Skeletal muscle cell (primary cell): ENCODE measurements at places on chromosomes 3 and 15.

DNA sequence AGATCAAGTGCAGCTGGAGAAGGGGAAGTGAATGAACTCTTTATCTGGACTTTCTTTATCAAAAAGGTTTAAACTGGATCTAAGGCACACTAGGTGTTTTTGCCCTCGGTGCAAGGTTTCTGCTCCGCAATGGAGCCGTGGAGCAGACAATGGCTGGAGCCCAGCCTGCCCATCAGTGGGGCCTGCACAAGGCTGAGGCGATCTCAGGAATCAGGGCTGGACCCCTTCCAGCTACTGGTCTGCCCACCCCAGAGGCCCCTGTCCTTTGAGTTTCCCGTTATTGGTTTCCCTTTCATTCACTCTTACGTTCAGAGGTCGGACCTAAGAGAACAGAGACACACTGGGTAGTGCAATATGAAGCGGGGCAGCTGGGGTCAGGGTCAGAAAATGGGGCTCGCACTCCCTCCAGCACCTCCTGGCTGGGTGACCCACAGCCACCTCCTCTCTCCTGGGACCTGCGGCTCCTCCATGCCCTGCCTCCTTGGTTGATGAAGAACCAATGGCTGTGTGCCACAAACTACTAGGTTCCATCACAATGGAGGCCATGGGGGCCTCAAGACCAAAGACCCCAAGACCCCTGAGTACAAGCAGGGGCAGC lies 164.6 kb downstream of the CHSY1 start:
- no peak for DNase-seq

DNA sequence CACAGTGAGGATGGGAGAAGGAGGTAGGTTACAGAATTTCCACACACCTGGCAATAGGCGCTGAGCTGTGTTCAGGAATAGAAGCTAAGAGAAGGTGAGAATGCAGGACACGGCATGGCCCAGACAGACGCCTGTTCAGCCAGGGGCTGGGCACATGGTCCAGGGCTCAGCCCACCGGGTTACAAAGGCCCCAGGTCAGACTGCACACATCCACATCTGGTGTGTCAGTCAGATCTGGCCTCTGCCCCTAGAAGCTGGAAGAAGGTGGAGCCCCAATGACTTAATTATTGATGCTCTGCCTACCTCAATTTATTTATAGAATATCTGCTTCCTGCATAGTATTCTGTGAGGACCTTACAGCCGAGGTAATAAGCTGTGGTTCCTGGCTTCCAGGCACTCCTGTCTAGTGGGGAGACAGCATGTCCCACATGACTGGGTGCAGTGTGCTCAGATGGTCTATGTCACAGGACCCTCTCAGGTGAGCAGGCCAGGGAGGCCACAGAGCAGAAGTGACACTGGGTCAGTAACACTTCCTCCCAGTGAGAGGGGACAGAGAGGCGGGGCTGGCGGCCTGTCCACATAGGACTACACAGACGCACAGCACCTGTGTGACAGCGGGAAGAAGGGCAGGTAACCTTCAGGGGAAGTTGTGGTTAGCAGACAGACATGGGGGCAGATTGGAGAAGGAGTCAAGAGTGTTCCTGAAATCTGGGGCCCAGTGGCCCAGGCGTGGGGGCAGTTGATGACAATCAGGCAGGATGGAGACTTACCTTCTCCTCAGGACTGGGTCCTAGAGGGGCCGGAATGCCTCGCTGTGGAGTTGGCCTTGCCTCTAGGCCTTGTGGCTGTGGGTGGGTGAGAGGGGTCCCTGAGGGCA lies 38.6 kb upstream of the PLXNA1 start:
- DNase-seq: no peak

- DNase-seq: no peak
These were observed 4.9 kb downstream of the ADCY5 start for GRCh38 chr3:123444023-123444422.

DNA sequence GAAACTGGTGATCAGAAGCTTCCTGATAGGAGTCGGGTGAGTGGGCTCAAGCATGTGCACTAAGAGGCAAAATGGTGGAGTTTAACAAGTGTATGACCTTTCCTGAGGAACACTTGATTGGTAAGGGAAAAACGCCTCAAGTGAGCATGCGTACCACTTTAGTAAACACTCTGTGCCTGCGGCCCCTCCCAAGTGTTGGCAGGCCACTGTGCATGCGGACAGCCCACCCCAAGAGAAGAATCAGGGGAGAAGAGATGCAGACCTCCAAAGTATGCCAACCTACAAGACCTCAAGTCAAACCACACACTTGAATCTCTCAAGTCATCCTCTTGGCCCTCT lies 122.3 kb downstream of the CTNNB1 start:
- DNase-seq: no peak

DNA sequence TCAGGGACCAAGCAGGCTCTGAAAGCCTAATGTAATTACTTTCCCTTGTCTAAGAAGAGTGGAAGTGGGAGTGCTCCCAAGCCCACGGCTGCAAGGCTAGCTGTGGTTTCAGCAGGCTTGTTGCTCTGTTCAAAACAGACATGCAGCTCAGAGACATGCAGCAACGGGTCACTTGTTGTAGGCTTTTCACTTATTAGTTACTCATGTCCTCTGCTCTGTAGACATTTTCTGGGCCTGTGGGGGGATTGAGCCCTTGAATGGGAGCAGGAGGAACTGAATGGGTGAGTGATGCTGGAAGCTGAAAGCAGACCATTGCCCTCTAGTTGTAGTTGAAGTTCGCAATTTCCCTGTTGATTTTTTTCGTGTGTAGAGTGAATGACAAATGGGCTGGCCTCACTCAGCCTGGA lies 261.9 kb upstream of the NR2E3 start:
- no peak for DNase-seq

- no peak for DNase-seq
These were observed 36.0 kb upstream of the SKIL start for GRCh38 chr3:170321321-170322034.

DNA sequence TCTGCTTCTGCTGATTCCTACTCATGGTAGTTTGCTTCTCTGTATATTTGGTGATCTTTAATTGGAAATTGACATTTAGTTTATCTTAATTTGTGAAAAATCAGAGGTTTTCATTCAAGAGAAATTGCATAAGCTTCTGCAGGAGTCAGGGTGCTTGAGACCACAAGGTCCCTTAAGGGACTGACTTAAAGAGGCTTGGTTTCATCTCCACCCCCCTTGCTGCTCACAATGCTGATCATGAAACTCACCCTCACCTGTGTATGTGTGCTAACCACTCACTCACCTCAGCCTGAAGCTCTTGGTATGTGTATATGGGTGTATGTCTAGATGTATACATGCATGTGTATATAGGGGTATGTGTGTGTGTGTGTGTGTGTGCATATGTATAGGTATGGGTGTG lies 11.4 kb downstream of the PGPEP1L start:
- no peak for DNase-seq

DNA sequence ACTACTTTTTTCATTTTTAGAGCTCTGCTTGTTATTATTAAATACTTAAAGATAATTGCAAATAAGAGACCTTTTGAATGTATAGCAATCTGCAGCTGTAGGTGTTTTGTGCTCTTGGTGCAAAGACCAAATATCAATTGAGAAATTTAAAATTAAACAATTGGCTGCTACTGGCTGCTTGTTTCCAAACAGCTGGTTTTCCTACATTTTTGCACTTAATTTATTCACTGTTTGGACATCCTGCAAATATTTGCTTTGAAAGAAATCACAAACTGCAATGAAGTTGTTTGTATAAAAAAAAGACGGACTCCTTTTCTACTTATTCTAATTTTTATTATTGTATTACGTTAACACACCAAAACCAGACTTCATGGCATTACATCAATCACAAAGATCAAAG lies 35.6 kb downstream of the MED12L start:
- DNase-seq: no peak

DNA sequence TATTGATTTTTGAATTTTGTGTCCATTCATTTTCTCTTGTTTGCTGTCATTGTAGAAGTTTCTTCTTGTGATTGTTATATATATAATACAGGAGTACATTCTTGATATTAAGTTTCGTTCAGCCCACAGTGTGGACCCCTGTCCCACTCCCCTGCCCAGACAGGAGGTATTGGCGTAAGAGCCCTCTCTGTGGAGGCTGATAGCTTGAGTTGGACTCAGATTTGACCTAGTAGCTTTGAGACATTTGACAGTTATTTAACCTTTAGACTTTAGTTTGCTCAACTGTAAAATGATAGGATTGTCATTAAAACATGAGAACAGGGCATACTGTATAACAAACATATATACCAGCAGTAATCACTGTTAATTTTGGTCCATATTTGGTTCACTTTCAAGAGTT lies 27.1 kb downstream of the GPR171 start:
- DNase-seq: no peak

GRCh38 chr15:88335074-88335473 lies 78.5 kb upstream of the NTRK3 start:
- DNase-seq: no peak

GRCh38 chr15:83515164-83515563 lies 68.0 kb downstream of the SH3GL3 start:
- no peak for DNase-seq

DNA sequence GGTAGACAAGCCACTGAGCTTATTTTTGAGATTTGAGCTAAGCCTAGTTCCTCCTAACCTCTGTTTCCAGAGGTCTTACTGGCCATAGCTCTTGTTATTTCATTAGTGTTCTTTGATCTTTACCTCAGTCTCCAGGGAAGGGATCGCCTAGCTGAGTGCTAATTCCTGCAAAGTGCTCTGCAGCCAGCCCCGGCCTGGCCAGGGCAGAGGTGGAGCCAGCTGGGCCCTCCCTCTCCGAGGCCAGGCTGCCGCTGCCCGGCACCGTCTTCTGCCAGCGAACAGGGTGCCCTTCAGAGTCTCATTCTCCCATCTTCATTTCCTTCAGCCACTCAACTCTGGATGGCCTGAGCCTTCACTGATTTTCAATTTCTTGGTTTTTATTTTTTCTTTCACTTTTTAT lies 19.7 kb downstream of the FAN1 start:
- no peak for DNase-seq

DNA sequence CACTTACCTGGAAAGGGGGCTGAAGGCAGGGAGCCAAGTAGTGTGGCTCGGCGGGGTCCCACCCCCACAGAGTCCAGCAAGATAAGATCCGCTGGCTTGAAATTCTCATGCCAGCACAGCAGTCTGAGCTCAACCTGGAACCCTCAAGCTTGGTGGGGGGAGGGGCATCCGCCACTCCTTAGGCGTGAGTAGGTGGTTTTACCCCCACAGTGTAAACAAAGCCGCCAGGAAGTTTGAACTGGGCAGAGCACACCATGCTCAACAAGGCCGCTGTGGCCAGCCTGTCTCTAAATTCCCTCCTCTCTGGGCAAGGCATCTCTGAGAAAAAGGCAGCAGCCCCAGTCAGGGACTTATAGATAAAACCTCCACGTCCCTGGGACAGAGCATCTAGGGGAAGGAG lies 156.3 kb downstream of the KBTBD8 start:
- DNase-seq: no peak

- peak; percentile 21 for DNase-seq
These were observed 39.1 kb downstream of the PRTG start for GRCh38 chr15:55703873-55704301.

GRCh38 chr3:46932455-46933225 lies 43.9 kb downstream of the CCDC12 start:
- no peak for DNase-seq

- DNase-seq: no peak
These were observed 85.7 kb downstream of the C3orf70 start for GRCh38 chr3:185067173-185067572.

GRCh38 chr3:85244091-85244490 lies 285.3 kb downstream of the CADM2 start:
- no peak for DNase-seq

GRCh38 chr3:32147933-32148332 lies 41.5 kb downstream of the GPD1L start:
- DNase-seq: no peak

GRCh38 chr15:78088773-78089080 lies 3.6 kb upstream of the SH2D7 start:
- no peak for DNase-seq

- DNase-seq: no peak
These were observed 162.5 kb downstream of the C3orf38 start for GRCh38 chr3:88312256-88312655.

- peak; percentile 31 for DNase-seq
These were observed 39.6 kb upstream of the FAM98B start for GRCh38 chr15:38414357-38414756.

DNA sequence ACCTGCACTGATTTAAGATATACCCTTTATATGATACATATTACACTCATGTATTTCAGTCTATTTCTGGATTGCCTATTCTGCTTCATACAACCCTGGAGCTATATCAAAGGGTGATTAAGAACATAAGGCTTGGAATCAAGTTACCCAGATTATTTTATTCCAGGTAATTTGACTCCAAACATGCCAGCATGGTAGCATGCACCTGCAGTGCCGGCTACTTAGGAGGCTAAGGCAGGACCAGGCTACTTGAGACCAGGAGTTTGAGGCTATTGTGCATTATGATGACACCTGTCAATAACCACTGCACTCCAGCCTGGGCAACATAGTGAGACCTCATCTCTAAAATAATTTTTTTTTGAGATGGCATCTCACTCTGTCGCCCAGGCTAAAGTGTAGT lies 50.4 kb upstream of the NEO1 start:
- no peak for DNase-seq

GRCh38 chr3:190086191-190086590 lies 34.5 kb downstream of the P3H2 start:
- no peak for DNase-seq

DNA sequence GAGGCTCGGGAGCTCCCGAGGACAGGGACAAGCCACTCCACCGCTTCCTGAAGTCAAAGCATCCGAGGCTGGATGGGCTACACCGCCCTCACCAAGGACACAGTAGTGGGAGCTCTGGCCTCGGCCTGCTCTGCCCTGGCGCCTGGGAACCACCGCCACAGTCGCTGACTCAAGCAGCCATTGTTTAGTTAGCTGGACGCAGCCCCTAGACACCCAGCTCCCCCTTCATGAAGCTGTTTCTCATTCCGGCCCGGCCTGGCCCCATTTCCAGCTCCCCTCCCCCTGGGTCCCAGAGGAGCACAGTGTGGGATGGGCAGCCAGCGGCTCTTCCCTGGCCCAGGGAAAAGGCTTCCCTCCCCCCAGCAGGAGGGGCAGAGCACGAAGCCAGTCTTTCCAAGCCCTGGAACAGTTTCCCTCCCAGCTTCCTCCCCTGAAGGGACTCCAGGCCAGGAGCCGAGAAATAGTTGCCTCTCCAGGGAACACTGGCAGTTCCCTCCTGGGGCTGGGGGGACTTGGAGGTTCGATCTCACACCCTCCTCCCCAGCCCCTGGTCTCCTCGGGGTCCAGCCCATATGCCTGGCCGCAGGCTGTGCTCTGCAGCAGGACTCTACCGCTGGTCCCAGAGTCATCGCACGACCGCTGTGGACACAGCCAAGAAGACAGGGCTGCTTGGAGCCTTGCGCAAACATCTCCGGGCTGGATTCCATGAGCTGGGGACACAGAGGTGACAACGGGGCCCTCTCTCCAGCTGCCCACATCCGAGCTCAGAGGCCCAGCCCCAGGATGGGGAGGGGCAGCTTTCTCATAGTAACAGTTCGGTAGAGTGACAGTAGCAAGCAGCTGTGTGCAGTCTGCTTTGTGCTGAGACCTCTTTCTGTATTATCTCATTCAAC lies 10.0 kb downstream of the PLXND1 start:
- DNase-seq: peak; percentile 89
